ENCODE measurements at places on chromosomes 11 and 22.

GRCh38 chr11:125869521-125869920, 17.9 kb upstream of the HYLS1 start:
- no peaks in the 10 kb centered on the region for H3K36me3 ChIP-seq
- no peak for DNase-seq
- no peak overlapping the region for H3K4me3 ChIP-seq
- H3K27ac ChIP-seq: no peak overlapping the region
- no peaks in the 10 kb centered on the region for H3K27me3 ChIP-seq

DNA sequence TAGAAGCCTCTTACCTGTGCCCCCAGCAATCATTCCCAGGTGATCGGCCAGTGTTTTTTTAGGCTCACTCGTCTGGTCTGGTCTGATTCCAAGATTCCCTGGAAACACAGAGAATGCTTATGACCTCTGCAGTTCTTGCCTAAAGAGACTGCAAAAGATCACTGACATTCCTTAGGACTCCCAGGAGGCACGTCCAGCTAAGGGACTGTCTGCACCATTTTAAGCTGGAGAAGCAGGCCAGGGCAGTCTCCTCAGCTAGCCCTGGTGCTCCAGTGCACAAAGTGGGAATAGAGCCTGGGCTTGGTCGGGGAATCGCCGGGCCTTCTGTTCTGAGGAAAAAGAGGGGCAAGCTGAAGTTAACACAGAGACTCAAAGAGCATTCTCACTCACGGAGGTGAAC, 4.8 kb downstream of the CYB5R2 start:
- peaks cover 36% of the 10 kb centered on the region for H3K36me3 ChIP-seq
- H3K27me3 ChIP-seq: no peaks in the 10 kb centered on the region
- H3K4me1 ChIP-seq: peaks cover 32% of the 10 kb centered on the region
- H3K27ac ChIP-seq: peak overlapping the region; percentile 69

- H3K27ac ChIP-seq: no peak overlapping the region
- DNase-seq: no peak
- H3K4me3 ChIP-seq: no peak overlapping the region
- H3K36me3 ChIP-seq: no peaks in the 10 kb centered on the region
- H3K4me1 ChIP-seq: peaks cover 3% of the 10 kb centered on the region
Measured at GRCh38 chr22:33492210-33492651, 428.0 kb downstream of the LARGE1 start.

DNA sequence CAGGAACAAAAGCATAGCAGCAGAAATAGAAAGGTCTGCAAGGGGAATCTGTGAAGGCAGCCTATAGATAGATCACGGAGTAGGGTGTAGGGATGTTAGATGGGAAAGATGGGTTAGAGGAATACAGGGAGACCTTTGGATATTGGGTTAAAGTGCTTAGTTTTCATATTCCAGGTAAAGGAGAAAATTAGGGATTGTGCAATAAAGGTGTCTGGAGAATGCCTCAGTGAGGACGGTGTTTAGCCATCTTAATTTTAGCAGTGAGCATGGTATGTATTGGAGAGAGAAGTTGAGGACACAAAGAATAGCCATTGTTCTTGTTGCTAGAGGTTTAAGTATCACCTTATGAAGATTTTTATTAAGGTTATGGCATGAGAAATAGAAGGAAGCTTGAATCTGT, 17.7 kb downstream of the GAS2 start:
- H3K36me3 ChIP-seq: no peaks in the 10 kb centered on the region
- no peaks in the 10 kb centered on the region for H3K27me3 ChIP-seq
- no peaks in the 10 kb centered on the region for H3K4me1 ChIP-seq
- H3K4me3 ChIP-seq: no peak overlapping the region
- H3K27ac ChIP-seq: no peak overlapping the region
- DNase-seq: no peak

- no peaks in the 10 kb centered on the region for H3K4me1 ChIP-seq
- H3K27ac ChIP-seq: no peak overlapping the region
- H3K4me3 ChIP-seq: no peak overlapping the region
- no peaks in the 10 kb centered on the region for H3K27me3 ChIP-seq
- DNase-seq: no peak
Measured at GRCh38 chr11:40215556-40215955, 1243.9 kb downstream of the LRRC4C start.

DNA sequence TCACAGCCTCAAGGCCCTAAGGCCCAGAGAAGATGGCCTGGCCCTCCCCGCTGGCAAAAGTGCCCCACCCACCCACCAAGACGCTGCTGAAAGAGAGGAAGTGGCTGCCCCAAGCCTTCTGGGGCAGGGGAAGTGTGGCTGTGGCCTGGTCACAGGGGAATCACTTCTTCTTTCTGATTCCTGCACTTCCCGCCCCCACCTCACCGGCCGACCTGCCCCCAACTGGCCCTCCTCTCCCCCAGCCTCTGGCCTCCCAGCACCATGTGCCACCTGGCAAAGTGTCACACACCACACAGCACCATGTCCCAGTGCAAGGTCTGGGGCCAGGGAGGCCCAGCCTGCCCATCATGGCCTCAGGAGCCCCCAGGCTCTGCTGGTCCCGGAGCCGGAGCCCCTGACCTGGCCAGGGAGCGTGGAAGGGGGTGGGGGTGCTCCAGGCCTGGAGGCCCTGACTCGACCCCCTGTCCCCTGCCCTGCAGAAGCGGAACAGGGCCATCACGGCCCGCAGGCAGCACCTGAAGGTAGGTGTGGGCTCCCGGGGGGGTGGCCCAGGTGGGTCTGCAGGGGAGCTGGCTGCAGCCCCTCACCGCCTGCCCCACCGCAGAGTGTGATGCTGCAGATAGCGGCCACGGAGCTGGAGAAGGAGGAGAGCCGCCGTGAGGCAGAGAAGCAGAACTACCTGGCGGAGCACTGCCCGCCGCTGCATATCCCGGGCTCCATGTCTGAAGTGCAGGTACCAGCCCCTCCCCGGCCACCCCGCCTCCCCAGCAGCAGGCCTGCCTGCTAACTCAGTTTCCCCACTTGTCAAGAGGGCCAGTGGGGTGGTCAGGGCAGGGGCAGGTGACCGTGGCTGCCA, 1.4 kb downstream of the TNNI2 start:
- H3K36me3 ChIP-seq: no peaks in the 10 kb centered on the region
- H3K4me3 ChIP-seq: no peak overlapping the region
- DNase-seq: no peak
- H3K27me3 ChIP-seq: no peaks in the 10 kb centered on the region
- H3K4me1 ChIP-seq: peaks cover 77% of the 10 kb centered on the region
- no peak overlapping the region for H3K27ac ChIP-seq

GRCh38 chr11:46120346-46121300, 631 bp downstream of the PHF21A start:
- peaks cover 39% of the 10 kb centered on the region for H3K4me1 ChIP-seq
- DNase-seq: peak; percentile 71
- peak overlapping the region; percentile 96 for H3K27ac ChIP-seq
- H3K4me3 ChIP-seq: peak overlapping the region; percentile 95
- no peaks in the 10 kb centered on the region for H3K36me3 ChIP-seq

DNA sequence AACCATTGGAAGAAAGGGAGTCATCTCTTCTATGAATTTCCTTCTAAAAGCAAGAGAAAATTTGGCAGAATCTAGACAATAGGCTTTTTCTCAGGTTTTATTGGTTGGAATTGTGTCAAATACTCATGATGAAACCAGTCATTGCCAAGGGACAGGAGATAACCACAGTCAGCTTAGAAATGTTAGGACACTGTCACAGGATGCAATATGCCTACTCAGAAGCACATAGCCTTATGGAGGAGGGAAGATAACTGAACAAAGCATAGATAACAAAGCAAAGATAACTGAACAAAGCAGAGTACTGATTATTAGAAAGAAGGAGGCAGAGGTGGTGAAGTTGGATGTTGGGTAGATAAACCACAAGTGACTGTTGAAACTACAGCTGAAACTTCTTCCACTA, 303.5 kb upstream of the PDGFD start:
- no peak overlapping the region for H3K4me3 ChIP-seq
- no peak for DNase-seq

DNA sequence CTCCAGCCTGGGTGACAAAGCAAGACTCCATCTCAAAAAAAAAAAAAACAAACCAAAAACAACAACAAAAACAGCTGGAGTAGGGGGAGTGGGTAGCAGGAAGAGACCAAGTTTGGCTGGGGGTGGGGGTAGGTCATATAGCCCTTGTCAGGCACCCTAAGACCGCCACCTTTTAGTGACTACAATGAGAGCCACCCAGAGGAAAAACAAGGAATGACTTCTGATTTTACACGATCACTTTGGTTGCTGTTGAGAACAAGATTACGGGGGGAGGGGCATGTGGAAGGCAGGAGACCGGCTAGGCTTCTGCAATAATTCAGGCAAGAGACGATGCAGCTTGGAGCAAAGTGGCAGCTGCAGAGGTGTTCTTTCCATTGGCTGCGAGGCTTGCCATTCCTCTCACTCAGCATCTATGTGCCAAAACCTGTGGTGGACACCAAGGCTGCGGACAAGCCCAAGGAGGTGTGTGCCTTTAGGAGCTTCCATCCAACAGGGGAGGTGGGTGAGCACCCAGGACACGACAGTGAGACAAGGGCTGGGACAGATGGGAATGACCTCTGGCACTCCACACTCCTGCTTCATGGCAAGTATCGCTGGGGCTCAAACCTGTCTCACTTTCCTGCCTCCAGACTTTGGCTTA, 1.7 kb downstream of the RPS19BP1 start:
- H3K4me1 ChIP-seq: peaks cover 77% of the 10 kb centered on the region
- H3K36me3 ChIP-seq: peaks cover 10% of the 10 kb centered on the region
- H3K27ac ChIP-seq: no peak overlapping the region
- DNase-seq: no peak
- peak overlapping the region; percentile 91 for H3K4me3 ChIP-seq
- H3K27me3 ChIP-seq: no peaks in the 10 kb centered on the region

GRCh38 chr11:1771273-1771672, 7.5 kb upstream of the CTSD start:
- DNase-seq: peak; percentile 49
- H3K4me3 ChIP-seq: no peak overlapping the region
- H3K36me3 ChIP-seq: no peaks in the 10 kb centered on the region
- H3K27ac ChIP-seq: peak overlapping the region; percentile 51
- H3K4me1 ChIP-seq: peaks cover 44% of the 10 kb centered on the region

DNA sequence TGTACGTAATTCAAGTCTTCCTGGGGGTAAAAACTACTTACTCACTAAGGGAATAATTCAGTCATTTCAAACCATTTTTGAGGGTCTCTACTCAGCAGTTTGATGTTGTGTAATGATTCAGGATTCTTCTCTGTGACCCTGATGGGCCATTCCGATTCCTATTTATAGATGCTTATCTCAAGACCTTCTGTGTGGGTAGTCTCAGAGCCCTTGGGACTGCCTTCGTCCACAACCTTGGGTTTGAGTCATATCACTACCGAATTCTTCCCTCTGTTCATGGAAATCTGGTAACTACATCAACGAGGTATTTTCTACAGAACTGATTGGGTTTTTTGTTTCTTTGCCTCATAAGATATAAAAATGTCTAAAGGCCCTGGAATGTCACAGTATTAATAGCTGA, 14.3 kb upstream of the CBX6 start:
- DNase-seq: no peak
- H3K27me3 ChIP-seq: peaks cover 3% of the 10 kb centered on the region
- no peak overlapping the region for H3K4me3 ChIP-seq

- peaks cover 3% of the 10 kb centered on the region for H3K4me1 ChIP-seq
- H3K27ac ChIP-seq: no peak overlapping the region
- no peaks in the 10 kb centered on the region for H3K27me3 ChIP-seq
- H3K36me3 ChIP-seq: peaks cover 75% of the 10 kb centered on the region
- H3K4me3 ChIP-seq: no peak overlapping the region
- DNase-seq: no peak
Measured at GRCh38 chr22:20102203-20102780, 13.6 kb upstream of the RANBP1 start.

DNA sequence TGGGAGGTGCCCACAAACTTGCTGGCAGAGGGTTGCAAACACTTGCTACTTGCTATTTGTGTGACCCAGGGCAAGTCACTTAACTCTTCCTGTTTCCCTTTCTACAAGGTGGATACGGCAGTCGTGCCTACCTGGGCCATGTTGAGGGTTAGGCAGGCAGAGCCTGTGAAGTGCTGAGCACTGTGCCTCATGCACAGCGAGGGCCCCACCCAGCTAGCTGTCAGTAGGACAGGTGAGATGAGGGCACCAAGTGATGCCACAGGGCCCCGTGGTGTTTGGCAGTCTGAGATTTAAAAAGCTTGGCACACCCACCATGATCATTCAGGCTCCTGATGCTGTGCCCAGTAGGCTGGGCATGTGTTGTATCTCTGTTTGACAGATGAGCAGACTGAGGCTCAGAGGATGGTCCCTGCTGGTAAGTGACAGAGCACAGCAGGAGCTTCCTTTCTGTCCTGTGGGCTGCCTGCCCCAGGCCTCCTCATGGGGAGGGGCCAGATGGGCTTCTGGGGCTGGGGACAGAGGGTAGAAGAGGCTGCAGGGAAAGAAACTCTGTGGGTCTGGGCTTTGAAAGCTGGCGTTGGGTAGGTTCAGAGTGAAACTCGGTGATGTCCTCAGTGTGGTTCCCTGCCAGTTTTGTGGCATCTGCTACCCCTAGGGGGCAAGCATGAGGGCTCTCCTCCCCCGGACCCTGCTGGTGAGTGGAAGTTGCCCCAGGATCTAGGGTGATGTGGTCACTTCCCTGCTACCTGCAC, 59.3 kb downstream of the TSPAN18 start:
- H3K27ac ChIP-seq: no peak overlapping the region
- DNase-seq: no peak
- no peaks in the 10 kb centered on the region for H3K36me3 ChIP-seq
- no peaks in the 10 kb centered on the region for H3K4me1 ChIP-seq
- no peak overlapping the region for H3K4me3 ChIP-seq

- H3K27ac ChIP-seq: no peak overlapping the region
- no peak overlapping the region for H3K4me3 ChIP-seq
- H3K36me3 ChIP-seq: no peaks in the 10 kb centered on the region
- H3K27me3 ChIP-seq: no peaks in the 10 kb centered on the region
- peaks cover 14% of the 10 kb centered on the region for H3K4me1 ChIP-seq
- DNase-seq: no peak
Measured at GRCh38 chr11:93512949-93513667, 30.1 kb downstream of the SMCO4 start.

- H3K36me3 ChIP-seq: peaks cover 63% of the 10 kb centered on the region
- DNase-seq: no peak
- H3K27ac ChIP-seq: peak overlapping the region; percentile 6
- peaks cover 60% of the 10 kb centered on the region for H3K4me1 ChIP-seq
- no peaks in the 10 kb centered on the region for H3K27me3 ChIP-seq
Measured at GRCh38 chr11:35182317-35182939, 43.5 kb downstream of the CD44 start.

GRCh38 chr11:61098778-61099177, 3.5 kb upstream of the CD5 start:
- H3K27me3 ChIP-seq: no peaks in the 10 kb centered on the region
- no peaks in the 10 kb centered on the region for H3K4me1 ChIP-seq
- H3K27ac ChIP-seq: no peak overlapping the region
- H3K4me3 ChIP-seq: no peak overlapping the region

Data from suprapubic skin (tissue), 4 donors.